Posterior cingulate gyrus (tissue), 11 donors: ENCODE measurements at places on chromosomes 1 and 21.

DNA sequence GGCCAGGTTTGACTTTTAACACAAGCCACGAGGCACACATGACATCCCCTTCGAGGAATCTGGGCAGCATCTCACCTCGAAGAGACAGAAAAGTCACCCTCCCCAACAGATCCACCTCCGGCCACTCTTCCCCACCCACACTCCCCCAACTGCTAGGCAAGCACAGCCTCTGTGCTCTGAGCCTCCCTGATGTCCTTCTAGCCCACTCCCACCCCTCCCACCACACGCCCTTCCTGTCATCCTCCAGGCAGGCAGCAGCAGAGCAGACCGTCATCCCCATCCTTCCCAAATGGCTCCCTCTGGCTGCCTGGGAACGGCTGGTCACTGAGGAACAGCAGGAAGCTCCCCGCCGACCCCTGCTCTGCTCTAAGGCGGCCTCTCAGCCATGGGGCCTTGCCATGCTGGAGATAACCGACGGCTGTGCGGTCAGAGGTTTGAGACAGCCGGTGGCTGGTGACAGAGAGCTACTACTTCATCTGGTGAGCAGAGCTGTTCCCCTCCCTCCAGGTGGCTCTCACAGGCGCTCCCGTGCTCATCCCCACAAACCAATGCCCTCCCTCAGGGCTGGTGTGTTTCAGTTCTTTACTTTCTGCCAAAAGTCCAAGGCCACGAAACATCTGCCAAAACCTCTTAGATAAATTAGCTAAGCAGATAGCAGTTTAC lies 25.6 kb downstream of the NPHP4 start:
- DNase-seq, result no peak

- DNase-seq, result peak; percentile 53
These were observed 80.0 kb downstream of the CAMK2N1 start for GRCh38 chr1:20405893-20406604.

- no peak for DNase-seq
These were observed 299.6 kb upstream of the RUNX1 start for GRCh38 chr21:35348686-35349085.

GRCh38 chr1:84253036-84253435 lies 48.5 kb upstream of the SAMD13 start:
- no peak for DNase-seq

- no peak for DNase-seq
These were observed 14.5 kb downstream of the SORT1 start for GRCh38 chr1:109383087-109383779.

GRCh38 chr21:45000637-45001133 lies 60.9 kb downstream of the SLX9 start:
- no peak for DNase-seq

DNA sequence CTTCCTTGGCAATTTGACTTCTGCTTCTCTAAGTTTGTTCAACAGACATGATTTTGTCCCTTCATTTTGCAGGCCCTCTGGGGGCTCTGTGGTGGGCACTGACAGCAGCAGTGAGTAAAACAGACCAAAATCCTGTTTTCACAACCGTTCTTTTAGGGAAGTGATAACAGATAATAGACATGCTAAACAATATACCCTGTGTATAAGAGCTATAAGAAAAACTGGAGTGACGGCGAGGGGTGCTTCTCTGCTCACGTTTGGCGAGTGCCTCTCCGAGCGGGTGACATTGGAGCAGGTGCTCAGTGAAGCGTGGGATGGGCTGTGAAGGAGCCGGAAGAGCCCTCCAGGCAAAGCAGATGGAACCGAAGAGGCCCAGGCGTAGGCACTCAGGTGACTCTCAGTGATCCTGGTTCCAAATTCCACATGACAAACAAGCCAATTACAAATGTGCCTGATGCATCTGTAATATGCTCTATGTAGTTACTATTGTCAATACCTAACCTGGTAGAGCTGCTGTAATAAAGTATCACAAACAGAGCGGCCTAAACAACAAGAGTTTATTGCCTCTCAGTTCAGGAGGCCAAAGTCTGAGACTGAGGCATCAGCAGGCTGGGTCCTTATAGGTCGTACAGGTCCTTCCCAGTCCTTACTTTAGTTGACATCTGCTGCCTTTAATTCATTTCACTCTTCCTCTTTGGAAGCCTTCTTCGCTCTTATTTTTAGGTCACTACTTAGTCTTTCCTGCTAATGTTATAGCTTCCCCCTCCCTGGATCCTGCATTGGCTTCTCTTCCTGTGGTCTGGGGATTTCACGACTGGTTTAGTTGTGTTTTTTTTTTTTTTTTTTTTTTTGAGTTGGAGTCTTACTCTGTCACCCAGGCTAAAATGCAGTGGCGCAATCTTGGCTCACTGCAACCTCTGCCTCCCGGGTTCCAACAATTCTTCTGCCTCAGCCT lies 20.1 kb downstream of the OR2B11 start:
- no peak for DNase-seq

- no peak for DNase-seq
These were observed 52.1 kb upstream of the SLC44A3 start for GRCh38 chr1:94768036-94768435.

GRCh38 chr1:151811181-151811580 lies 6.0 kb upstream of the LINGO4 start:
- DNase-seq, result no peak

GRCh38 chr1:62778208-62778607 lies 5.7 kb upstream of the ATG4C start:
- DNase-seq, result no peak

DNA sequence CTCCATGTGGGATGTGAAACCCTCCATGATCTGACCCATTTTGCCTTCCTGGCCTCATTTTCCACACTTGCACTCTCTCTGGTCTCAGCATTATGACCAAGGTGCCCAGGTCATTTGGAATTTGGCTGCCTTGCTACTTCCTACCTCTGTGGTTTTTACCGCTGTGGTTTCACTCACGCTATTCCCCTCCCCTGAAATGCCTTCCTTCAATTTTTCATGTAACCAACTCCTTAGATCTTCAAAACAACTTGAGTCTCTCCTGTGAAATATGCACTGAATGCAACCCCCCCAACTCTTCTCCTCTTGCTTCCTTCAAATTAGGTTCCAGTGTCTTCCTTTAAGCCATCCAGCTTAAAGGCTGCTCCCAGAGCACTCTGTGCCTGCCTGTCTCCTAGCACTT lies 50.1 kb downstream of the PHC2 start:
- DNase-seq, result no peak

DNA sequence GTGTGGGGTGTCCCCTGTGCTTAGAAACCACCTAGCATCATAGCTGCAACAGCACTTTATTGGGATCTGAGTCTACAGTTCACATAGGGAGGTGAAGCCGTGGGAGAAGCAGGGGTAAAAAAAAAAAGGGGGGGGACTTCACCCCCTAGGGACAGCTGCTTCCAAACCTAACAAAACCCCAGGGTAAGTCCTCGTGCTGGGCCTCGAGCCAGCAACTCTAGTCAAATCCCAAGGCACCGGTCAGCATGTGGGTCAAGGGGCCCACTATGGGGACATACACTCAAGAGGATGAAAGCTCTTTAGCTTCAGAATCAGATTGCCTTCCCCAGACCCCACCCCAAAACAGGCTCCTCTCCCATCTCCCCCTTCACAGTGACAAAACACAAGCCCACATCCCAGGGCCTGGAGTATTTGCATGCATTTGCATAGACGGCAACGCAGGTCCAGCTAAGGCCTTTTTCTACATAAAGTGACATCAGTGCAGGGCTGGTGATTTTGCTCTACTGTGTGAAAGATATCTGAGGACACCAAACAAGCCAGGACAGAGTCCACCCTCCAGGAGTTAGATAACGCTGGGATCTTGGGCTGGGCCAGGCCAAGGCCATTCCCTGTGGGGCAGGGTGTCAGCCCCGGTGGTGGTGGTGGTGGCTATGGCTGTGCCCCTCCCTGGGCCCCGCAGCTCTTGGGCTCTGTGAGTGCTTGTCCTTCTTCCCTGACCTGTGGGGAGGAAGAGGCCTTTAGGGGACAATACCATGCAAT lies 8.1 kb upstream of the PMVK start:
- no peak for DNase-seq

DNA sequence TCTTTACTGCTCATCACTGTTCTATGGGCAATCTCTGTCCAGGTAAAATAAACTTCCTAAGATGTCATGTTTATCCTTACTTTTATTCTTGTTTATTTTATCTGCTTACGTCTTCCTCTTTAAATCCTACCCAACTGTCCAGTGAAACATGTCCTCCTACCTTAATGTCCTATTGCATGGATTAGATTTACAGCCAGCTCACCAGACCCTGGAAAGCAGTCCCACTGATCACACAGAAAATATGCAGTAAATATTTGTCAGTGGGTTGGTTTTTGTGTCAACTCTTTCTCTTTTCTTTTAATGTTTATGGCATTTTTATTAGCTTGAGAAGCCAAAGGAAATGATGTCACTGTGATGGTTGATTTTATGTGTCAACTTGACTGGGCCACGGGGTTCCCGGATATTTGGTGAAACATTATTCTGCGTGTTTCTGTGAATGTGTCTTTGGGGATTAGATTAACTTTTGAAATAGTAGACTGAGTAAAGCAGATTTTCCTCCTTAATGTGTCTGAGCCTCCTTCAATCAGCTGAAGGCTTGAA lies 258.3 kb downstream of the SRGAP2C start:
- no peak for DNase-seq

DNA sequence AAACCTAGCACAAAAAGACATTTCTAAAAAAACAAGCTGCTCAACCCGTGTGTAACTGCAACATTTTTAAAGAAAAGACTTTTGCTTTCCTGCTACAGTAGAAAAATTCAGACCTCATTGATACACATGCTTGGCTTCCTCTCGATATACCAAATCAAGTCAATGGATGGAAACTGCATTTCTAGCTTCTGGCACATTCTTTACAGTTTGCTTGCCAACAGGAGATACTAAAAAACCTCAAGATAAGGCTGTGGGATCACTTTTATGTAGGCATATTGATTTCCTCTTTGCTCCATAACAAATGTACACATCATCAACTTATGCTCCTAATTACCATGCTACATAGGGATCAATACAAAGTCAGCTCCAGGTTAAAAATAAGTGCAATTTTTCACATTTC lies 178.4 kb downstream of the SIPA1L2 start:
- DNase-seq, result no peak

GRCh38 chr21:39346671-39347331 lies 2.1 kb downstream of the HMGN1 start:
- DNase-seq, result no peak

DNA sequence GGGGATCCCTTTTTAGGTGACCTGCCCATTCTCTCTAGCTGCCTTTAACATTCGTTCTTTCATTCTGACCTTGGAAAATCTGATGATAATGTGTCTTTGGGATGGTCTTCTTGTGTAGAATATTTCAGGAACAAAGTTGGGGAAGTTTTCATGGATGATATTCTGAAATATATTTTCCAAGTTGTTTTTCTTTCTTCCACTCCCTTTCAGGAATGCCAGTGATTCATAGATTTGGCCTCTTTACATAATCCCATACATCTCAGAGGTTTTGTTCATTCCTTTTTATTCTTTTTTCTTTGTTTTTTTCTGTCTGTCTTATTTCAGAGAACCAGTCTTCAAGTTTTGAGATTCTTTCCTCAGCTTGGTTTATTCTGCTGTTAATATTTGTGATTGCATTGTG lies 13.9 kb upstream of the SCMH1 start:
- DNase-seq, result no peak

- DNase-seq, result no peak
These were observed 233.0 kb upstream of the IRF2BP2 start for GRCh38 chr1:234842726-234843641.

- DNase-seq, result no peak
These were observed 410.6 kb upstream of the VAMP3 start for GRCh38 chr1:7360526-7360925.

GRCh38 chr1:33185541-33185940 lies 3.7 kb upstream of the TRIM62 start:
- no peak for DNase-seq

DNA sequence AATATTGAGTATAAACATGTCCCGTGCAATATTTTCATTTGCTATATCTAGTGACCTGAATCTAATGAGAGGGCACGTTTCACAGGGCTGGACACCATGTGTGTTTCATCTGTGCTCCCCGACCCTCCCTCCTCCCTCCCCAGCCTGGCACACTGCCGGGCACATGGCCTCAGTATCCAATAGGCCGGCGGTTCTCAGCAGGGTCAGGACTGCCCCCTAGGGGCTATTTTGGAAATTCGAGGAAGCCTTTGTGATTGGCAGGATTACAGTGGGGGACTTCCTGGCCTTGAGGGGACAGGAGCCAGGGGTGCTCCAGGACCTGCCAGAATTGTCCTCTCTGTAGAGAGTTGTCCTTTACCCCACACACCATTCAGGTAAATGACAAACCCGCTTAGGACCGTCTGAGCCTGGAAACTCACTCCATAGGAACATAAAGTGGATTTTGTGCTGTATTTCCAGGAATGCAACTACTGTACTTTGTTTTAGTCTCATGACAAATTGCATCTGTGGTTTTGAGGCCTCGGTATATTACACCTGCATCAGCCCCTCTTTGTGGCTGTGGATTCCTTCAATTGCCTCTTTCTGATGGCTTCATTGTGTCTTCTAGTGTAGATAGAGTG lies 109.5 kb upstream of the SIM2 start:
- no peak for DNase-seq

GRCh38 chr1:20120796-20121195 lies 1.5 kb upstream of the PLA2G2D start:
- no peak for DNase-seq

DNA sequence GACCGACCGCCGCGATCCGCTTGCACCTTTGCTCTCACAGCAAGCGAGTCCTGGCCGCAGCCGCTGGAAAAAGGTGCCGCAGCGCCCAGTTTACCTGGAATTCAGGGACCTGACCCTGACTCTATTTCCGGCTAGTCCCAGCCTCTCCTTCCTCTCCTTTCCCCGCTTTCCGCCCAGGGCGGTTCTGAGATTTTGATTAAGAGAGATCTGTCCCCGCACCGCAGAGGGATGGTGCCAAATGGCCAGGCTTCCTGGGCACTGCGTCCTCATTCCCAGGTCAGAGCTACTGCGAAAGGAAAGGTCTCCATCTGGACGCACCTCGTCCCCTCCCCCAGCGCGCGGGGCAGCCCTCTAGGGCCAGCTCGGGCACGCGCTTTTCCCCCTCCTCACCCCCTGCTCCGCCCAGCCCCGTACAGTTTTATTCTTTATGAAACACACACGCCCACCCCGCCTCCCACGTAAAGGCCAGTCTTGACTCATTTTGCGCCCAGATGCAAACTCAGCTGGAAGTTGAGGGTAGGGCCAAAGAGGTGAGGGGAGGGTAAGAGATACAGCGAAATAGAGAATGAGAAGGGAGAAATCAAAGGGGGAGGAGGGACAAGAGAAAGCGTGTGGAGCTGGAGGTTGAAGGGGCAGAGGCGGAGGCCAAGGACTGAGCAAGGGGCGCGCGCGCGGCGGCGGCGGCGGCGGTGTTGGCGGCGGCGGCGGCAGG lies 411.8 kb upstream of the ESRRG start:
- DNase-seq, result no peak

GRCh38 chr1:198649232-198649967 lies 10.6 kb downstream of the PTPRC start:
- DNase-seq, result no peak

- no peak for DNase-seq
These were observed 36.6 kb downstream of the RGL1 start for GRCh38 chr1:183841550-183841949.

GRCh38 chr1:230394741-230395140 lies 31.4 kb downstream of the PGBD5 start:
- DNase-seq, result no peak

GRCh38 chr1:11473491-11474034 lies 5.4 kb upstream of the DISP3 start:
- DNase-seq, result no peak
